GM12865 (cell line): ENCODE measurements at places on chromosomes 13 and 19.

GRCh38 chr13:36650611-36651010 is 23.2 kb upstream of the SERTM1 start:
- no peak for DNase-seq

DNA sequence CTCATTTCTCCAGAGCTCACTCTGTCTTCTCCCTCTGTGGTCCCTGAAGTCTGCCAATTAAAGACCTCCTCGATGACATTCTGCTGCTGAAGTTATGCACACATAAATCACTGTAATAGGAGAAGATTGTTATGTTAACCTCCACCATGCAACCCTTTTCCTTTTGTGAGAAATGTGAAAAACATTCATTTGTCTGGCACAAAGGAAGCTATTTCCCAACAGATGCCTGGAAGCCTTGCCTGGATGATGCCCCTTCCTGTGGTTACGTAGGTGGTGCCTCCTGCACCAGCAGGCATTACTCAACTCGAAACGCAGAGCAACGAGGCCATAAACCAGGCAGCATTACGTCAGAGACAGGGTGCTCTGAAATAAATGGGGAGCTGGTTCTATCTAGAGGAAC is 327.4 kb upstream of the ZNF507 start:
- DNase-seq: no peak

DNA sequence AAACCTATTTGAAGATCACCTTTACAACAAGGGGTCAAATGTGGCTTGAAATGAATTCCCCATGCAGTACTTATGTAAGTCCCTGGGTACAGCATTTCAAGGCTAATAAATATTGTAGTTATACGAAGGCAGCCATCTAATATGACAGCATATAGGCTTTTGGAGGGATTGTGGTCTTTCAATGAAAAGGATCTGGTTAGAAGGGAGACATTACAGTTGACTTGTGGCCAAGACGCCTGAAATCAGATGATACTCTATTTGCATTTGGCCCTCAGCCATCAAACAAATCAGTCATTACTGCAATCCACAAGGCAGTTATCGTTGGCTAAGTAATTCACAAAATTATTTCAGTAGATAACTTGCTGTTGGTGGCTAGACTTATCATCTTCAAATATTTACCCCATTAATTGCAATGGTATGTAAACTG is 242.7 kb downstream of the DCLK1 start:
- DNase-seq: no peak

- no peak for DNase-seq
Observed at GRCh38 chr19:4541114-4541805, 1.4 kb upstream of the LRG1 start.

DNA sequence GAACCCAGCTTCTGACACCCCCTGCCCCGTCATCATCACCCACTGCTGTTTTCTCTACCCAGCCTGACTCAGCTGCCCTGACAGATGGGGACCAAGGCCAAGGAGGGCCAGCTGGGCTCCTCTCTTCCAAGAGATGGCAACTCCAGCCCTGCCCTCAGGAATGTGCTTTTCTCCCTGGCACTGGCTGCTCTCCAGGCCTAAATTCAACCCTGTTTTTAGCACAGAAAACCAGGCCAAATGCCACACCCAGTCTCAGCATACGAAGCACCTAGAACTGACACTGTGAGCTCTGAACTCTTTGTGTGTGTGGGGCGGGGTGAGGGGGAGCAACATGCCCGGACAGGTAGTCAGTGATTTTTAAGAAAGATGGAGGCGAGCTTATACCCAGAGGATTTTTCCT is 23.4 kb upstream of the IGFL1 start:
- DNase-seq: no peak

DNA sequence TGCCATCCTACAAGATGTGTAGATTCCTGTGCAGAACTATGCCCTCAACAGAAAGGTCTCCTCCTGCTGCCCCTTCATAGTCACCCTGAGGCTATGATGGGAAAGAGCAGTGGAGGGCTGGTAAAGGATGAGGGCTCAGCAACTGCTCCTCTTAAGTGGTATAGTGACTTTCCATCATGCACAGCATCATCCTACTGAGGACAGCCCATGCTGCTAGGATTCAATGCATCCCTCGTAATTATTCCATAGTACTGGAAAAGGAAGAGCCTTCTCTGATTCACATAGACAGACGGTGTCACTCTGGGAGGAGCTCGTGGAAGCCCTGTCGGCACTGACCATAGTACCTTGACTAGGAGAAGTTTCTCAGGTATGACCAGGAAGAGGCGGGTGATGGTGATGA is 47.6 kb upstream of the IRS2 start:
- DNase-seq: no peak

GRCh38 chr13:41590643-41591042 is 133.3 kb downstream of the RGCC start:
- no peak for DNase-seq

- DNase-seq: no peak
Observed at GRCh38 chr19:18647807-18648206, 11.0 kb downstream of the KLHL26 start.

DNA sequence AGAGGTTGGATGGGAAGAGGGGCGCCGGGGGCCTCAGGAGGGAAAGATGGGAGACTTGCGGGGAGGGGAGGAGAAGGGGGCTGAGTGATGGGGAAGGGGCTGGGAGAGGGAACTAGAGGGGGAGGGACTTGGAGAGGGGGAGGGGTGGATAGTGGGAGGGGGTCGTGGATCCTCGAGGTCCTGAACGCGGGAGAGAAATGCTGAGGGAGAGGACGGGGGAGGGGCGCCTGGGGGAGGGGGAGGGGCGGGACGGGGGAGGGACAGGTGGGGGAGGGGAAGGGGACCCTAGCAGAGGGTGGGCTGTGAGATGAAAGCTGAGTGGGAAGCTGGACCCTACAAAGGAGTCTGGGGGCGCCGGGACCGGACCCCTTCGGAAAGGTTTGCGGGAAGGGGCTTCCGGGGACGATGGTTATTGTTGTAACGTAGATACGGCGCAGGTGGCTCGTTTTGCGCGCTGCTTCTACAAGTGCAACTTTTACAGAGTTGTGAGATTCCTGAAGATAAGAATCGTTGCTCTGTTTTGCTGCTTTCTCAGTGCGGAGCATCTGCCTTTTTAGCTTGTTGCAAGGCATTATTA is 418 bp downstream of the ZNF444 start:
- peak; percentile 44 for DNase-seq

DNA sequence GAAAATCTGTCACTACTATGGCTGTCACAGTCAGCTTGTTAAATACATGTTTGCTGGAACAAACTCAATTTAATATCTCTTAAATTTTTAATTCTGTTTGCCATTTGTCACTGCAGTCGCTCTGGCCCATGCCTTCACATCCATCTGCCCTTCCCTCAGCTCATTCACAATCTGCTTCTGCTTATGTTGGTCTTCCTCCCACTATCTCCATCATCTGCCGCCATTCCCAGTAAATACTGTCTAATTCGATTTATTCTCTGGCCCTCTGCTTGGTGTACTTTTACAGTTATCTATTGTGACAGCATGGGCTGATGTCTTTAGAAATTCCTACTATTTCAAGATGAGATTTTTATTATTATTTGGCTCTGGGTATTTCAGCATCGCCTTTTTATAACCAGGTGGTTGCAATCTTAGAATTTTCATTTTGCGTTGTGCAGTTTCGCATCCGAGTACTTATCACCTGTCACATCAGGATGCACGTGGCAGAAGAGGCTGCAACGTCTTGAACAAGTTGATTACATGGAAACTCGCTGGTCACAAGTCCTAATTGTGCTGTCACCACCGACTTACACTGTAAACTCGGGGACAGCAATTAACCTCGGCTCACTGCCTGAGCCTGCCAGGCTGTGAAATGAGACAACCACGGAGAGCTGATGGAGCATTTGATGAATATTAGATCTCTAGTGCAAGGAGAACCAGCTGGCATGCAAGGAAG is 158.4 kb downstream of the MYO16 start:
- no peak for DNase-seq

DNA sequence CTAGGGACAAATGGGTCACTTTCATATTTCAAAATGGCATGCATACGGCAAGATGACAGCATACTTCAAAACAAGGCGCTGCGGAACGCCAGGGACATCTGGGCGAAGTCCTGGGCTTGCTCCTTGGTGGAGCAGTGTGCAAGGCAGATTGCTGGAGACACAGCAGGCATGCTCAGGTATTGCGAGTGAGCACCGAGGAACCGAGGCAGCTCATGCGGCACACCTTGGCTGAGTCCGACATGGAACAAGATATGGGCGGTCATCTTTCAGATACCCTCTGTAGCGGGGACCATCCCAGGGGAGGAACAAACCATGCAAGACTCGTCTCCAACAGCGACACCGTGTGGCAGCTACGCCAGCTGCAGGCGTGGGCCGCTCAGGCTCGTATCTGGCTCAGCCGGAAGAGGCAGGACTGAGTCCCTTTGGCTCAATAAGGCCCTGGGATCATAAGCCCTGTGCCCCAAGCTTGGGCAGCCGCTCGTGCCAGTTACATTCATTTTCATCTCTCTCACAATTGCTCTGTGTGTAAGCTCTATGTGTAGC is 112.4 kb downstream of the NUFIP1 start:
- DNase-seq: peak; percentile 3

- DNase-seq: peak; percentile 5
Observed at GRCh38 chr13:75091718-75092117, 390.3 kb downstream of the TBC1D4 start.

GRCh38 chr13:96492766-96493165 is 402.9 kb downstream of the HS6ST3 start:
- no peak for DNase-seq

DNA sequence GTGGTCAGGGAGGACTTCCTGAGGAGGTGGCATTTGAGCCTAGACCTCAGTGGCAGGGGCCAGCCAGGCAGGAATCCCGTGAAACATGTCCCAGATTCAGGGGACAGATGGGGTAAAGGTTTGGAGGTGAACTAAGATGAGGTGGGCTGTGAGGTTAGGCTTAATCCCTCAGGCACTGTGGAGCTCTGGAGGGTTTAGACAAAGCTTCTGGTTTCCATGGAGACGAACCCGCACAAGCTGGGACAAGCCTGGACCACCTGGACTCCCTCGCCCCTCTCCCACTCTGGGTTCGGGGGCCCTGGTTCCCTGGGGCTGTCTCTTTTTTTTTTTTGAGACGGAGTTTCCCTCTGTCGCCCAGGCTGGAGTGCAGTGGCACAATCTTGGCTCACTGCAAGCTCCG is 15.7 kb downstream of the TJP3 start:
- no peak for DNase-seq

DNA sequence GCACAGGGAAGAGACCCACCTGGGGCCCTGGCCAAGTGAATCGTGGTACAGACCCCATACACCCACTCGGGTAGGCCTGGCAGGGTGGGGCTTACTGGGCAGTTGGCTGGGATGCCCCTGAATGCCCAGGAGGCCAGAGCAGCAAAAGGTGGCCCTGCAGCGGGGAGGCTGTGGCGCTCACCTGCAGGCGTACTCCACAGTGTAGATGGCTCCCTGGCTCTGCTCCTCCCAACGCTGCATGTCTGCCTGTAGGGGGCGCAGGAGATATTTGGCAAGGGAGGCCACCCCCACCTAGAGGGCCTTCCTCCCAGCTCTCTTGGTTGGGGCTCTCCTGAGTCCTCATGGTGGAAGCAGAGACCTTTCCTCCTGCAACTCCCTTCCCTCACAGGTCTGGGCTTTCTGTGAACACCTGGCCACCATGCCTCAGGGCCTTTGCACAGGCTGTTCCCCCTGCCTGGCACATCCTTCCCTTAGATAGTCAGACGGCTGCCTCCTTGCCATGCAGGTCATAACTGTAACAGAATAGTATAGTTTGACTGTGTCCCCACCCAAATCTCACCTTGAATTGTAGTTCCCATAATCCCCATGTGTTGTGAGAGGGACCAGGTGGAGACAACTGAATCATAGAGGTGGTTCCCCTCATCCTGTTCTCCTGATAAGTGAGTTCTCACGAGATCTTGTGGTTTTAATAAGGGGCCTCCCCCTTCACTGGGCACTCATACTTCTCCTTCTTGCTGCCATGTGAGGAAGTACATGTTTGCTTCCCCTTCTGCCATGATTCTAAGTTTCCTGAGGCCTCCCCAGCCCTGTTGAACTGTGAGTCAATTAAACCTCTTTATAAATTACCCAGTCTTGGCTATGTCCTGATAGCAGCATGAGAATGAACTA is 5.9 kb downstream of the BORCS8 start:
- DNase-seq: peak; percentile 72

DNA sequence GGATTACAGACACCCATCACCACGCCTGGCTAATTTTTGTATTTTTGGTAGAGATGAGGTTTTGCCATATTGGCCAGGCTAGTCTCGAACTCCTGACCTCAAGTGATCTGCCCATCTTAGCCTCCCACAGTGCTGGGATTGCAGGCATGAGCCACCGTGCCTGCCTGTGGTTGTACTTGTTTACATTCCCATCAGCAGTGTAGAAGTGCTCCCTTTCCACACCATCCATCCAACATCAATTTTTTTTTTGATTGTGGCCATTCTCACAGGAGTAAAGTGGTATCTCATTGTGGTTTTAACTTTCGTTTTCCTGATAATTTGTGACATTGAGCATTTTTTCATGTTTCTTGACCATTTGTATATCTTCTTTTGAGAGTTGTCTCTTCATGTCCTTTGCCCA is 1019.4 kb upstream of the SLC10A2 start:
- DNase-seq: no peak

- peak; percentile 66 for DNase-seq
Observed at GRCh38 chr19:3075605-3076431, 13.5 kb upstream of the TLE5 start.

DNA sequence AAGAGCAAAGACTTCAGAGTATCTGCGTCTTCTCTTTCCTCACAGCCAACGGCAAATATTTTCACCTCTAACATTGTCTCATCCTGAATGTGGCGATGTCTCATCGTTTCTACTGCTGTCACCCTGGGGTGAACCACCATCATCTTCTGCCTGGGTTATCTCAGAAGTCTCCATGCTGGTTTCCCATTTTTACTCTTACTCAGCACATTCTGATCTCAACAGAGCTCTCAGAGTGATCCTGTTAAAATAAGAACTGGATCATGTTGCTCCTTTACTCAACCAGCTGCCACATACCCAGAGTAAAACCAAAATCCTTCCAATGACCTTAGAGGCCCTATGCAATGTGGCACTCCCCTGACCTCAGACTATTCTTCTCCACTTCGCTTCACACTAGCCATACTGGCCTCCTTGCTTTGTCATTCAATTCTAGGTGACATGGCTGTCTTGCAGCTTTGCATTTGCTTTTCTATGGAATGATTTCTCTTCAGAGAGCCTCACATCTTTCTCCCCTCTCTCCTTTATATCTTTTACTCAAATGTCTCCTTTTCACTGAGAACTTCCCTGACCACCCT is 7.8 kb upstream of the OLFM4 start:
- DNase-seq: no peak

DNA sequence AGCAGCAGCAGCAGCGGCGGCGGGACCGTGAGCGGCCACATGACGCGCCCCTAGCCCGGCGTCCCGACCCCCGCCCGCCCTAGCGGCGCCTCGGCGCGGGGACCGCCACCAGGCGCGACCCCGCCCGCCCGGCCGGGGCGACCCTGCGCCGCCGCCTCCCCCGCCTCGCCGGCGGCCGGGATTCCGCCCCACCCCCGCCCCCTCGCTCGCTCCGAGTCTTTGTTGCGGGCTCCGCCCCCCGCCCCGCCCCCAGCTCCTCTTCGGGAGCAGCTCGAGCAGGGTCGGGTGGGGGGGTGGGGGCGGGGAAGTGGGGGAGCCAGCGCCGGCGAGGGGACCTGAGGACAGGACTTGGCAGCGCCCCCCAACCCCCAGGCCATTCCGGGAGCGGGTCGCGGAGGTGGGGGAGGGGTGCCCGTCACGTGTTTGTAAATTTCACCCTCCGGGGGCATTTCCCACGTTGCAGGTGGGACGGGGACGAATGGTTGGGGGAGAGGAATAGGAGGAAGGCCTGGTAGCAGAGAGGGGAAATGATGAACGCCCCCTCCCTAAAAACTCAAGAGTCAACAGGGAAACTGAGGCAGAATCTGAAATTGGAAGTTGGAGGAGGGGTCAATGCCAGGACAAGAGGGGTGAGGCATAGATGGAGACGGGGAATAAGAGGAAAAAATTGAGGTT is at the start of gene OLFM2:
Gene OLFM2 (minus strand): TSS at position 190 of the 675 bp plus-strand sequence. CDS start 149 bp downstream, at position 41.
- DNase-seq: no peak
